ENCODE measurements at places on chromosomes 4 and X.

DNA sequence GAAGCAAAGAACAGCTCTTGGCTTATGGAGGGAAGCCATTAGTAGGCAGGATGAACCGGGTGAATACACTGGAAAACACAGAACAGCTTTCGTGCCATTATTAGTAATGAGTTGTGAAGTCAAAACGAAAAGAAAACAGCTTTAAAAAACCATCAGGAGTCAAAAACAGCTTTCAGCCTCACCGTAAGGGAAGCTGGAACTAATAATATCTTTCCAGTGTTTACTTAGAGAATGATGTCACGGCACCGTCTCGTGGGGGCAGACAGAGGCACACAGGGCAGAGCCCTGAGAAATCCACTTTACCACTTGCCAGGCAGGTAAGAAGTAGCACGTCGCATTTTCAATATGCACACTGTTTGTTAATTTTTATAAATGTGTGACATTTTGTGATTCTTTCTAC is 37.9 kb upstream of the HMX1 start:
- no peak for DNase-seq

DNA sequence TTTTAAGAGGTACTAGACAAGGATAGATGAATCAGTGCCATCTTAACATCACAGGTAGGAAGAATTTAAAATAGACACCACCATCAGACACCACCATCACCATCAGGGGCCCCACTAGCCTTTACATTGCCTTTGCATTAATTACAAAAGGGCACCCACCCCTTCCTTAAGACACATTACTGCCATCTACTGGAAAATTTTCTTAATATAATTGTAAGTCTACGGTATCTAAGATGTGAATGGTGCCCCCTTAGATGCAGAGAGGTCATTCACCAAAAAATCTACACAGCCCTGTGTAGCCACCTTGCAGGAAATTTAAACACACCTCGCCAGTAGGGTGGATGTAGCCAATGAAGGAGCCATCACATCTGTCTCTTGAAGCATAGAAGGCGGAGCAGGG is 184.1 kb downstream of the MID1IP1 start:
- DNase-seq: no peak

GRCh38 chr4:5781691-5782090 is 70.7 kb downstream of the EVC start:
- no peak for DNase-seq

DNA sequence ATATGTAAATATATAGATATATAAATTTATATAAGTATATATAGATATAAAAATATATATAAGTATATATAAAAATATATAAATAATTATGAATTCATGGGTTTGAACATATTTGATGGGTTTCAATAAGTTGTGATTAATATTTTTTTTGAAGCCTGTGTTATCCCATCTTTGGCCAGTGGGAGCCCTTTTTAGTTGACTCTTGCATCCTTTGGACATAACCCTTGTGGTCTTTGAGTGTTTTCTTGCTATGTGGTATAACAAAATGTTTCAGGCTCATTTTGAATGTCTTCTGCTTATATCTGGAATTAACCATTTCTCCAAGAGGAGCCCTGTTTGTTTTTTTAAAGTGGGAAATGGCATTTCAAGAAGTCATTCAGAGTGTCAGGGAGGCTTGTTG is 15.2 kb downstream of the SNX25 start:
- no peak for DNase-seq

DNA sequence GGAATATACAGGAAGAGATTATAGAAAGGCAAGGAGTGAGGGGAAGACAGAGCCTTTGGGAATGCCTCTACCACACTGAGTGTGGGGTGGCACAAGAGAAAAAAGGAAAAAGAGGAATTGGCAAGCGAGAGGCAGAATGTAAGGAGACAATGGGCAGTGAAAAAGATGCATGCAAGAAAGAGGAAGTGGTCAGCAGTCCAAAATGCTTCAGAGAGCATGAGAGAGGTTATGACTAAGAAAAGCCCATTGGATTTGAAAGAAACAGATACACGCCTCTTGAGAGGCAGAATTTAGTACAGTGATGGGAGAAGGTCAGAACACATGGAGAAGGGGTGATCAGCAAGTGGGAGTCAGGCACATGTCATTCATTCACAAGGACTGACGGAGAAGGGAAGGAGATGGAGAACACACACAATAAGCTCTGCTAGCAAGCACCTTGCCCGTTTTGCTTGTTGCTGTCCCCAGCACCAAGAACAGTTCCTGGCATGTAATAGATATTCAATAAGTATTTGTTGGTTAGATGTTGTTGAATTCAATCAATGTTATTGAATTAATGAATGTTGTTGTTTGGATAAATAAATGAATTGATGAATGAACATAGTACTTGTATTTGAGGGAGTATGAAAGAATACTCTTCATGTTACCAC is 6.3 kb downstream of the DCHS2 start:
- DNase-seq: no peak

All from hippocampal formation (tissue), 2 donors.